ENCODE measurements at places on chromosomes 7 and 10.

DNA sequence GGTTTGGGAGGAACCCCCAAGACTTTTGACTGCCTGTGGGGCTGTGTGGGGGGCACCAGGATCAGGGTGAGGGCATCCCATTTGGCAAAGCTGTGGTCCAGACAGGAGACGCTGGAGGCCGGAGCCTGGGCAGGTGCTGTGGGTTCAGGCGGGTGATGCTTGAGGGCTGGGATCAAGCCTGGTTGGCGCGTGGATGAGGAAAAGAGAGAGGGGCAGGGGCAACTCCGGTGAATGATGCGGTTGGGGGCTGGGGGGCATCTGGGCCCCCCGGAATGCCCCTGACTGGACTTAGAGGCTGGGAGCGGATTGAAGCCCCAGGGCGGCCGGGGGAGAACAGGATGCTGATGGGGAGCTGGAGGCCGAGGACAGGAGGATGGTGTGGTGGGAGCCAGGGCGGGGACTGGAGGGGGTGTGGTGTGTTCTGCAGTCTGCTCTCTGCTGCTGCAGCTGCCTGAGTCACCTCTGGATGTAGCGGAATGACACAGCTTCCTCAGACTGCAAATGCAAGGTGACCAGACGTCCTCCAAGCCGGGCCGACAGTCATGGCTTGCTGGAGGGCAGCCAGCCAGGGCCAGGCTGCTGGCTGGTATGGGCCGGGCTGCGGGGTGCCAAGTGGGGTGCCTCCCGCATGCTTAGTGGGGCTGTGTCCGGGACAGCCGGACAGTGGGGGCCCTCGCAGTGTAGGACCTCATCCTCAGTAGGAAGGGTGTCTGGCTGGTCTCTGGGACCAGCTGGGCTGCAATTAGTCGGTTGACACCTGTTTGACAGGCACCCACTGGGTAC, 3.2 kb downstream of the MAFK start:
- no peak for DNase-seq

- no peak for DNase-seq
These were observed 110.1 kb downstream of the INHBA start for GRCh38 chr7:41592794-41593193.

DNA sequence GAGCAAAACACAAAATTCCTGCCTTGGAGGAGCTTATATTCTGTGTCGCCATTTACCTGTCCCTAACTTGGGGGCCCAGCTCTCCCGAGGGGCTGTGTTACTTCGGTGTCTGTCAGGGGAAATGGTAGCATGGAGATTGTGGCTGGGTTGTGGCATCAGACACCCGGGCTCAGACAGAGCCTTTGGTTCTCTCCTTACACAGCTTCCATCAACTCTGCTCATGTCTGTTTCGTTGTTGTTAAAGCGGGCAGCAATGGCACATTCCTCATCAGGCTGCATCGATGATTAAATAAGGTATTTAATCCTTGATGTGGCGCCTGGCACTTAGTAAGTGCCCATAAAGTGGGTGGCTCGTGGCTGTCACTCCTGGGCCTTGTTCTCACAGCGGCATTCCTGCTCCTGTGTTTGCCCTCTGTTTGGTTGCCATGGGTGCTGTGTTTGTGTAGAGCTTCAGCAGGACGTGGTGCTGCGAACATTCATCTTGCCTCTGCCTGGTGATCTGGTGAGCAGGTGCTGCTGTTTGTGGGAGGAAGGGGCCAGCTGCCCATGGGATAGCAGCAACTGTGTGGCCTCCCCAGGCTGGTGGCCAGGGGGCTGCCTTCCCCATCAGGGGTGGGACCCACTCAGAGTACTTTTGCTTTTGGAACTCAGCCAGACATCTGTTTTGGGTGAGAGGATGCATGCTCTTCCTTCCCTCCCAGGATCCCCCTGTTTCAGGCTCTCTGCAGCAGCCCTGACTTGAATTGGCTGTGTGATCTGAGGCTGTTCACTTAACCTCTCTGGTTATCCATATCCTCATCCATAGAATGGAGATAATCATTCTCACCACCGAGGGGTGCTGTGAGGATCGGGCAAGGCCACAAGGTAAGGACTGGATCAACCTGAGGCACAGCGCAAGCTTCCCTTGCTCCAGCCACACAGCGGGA, 207.2 kb upstream of the SVIL start:
- no peak for DNase-seq

DNA sequence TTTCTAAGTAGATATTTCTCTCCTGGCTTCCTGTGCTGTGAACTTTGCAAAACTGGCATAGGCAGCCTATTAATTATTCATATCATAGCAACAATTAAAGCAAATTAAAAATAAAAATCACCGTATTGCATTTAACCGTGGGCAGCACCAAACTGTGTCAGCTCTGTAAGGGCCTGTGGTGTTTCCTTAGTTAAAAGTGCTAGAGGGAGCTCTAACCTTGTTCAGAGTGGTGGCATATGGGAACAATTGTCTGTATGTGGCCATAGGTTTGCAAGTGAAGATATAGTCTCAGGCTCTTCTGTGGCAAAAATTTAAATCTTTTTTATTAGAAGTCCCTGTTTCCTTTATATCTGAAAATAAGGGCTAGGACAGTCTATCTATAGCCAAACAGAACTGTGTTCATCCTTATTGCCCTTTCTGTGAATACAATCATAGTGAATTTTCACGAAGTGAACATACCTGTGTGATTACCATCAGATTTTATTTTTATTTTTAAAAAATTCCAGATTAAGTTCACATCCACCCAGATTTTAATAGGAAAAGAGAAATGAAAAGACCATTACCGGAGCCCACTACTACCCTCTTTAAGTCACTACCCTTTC, 92.6 kb downstream of the POLL start:
- no peak for DNase-seq

DNA sequence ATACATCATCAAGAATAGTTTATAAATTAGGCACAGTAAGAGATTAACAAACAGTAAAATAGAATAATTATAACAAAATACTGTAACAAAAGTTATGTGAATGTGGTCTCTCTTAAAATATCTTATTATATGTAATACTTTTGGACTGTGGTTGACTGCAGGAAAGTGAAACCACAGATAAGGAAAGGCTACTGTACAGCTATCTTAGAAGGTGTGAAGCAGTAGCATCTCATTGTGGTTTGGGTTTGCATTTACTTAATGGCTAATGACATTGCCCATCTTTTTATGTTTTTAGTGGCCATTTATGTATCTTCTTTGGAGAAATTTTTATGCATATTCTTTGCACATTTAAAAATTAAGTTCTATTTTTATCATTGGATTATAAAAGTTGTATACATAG, 296.4 kb upstream of the MAGI2 start:
- DNase-seq: no peak

DNA sequence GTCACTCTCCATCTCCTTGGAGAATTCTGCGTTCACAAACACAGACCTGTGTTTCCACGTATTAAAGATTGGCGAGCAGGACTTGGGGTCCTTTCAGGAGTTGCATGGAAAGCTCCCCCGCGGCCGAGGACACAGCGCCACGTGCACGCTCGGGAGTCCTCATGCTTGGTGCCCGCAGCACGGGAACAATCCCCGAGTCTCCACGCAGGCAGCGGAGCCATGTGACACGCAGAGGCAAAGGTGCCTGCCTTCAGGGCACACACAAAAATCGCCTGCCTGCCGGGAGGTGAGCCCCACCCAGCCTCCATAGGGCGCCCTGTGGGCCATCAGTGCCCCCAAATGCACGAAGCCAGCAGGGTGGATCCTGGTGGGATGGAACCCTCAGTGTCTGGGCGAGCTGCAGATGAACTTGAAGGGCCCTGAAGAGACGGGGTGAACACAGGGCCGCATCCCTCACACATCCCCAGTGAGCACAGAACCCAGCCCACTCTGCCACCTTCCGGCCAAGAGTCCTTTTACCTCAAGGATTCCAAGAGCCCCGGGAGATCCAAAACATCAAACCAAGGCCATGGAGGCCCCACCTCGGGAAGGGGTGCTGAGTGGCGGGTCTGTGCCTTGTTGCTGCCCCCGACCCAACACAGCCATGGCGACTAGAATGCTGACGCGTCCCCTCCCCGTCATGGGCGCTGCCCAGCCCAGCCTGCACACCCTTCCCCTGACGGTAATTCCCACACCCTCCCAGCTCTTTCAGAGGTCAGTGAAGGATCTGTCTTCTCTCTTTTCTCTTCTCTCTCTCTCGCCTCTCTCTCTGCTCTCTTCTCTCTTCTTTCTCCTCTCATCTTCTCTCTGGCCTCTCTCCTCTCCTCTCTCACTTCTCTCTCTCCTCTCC, 55.9 kb downstream of the CFAP46 start:
- DNase-seq: no peak

All from central memory CD8-positive, alpha-beta T cell (primary cell).